ENCODE measurements at places on chromosomes 3 and 15.

DNA sequence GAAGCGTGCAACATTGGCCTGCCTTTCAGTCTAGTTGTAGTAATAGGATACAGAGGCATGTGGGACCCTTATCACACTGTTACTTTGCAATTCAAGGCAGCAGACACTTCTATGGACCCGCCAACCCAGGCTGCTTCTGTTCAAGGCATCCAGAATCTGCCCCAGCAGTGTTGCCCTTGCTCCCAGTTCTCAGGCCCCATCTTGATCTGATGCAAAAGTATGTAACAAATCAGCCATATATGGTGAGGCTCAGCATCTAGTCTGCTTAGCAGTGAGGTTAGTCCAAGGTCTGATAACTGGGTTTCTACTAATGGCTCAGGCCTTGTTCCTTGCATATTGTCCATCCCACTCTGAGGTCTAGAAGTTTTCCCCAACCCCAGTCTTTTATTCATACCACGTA is 17.9 kb downstream of the C2CD4B start:
- no peak for DNase-seq

GRCh38 chr15:62063825-62064635 is 2.7 kb upstream of the C2CD4A start:
- DNase-seq: no peak

DNA sequence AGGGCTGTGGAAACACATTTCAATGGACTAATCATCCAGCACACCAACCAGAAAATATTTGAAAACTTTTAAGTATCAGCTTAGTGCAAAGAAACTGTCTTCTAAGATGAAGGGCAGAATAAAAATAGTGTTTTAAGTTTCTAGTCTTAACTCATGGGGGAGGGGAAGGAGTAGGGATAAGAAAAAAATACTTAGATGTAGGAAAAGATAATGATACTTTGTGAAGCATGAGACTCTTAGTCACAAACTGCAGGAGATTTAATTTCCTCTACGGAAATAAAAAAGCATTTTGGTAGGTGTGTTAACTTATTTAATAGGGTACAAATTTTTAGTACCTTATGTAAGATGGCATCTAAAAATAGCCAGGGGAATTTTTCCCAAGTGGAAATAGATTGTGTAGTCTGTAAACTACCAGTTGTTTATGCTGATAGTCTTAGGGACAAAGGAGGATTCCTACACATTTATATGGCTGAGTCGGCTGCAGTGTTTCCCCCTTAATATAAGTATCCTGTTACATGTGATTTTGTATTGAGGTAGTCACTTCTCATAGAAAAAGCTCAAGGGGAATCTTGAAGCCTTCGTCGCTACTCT is 78.2 kb upstream of the GBE1 start:
- no peak for DNase-seq

GRCh38 chr3:81214631-81215030 is 546.8 kb downstream of the GBE1 start:
- DNase-seq: no peak

GRCh38 chr3:147191795-147192385 is 214.5 kb downstream of the ZIC4 start:
- DNase-seq: peak; percentile 51

DNA sequence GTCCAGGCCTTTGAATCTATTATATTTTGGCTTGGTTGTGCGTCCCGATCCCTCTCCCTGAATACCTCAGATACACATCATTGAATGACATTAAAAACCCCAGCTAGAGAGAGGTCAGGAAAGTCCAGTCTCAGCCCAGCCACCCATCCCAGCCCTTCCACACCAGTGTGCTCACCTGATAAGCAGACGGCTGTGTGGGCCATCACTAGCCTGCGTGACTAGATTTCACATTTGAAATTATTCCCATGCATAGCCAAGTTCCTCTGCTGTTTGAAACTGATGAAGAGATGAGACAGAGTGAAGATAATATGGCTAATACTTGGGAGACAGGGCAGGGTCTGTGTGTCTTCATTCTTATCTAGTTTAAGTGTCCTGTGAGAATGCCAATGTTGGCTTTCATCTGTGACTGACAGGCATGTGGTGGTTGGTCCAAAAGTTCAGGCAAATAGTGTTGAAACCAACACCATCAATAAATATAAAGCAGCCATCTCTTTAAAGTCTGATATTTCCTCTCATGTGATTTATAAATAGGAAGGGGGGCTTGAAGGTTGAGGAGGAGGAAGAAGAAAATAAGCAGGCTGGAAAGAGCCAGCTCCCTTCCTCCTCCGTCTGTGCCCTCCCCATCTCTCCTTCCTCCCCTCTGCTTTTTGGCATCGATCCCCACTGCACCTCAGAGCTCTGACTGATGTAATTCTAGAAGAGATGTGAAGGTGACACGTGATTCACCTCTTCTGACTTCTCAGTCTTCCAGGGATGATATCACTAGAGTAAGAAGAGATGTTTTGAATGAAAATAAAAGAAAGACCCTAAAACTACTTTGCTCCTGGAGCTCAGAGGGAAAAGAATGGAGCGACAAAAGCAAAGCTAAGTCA is 5.1 kb downstream of the FAM43A start:
- no peak for DNase-seq

- DNase-seq: no peak
Measured at GRCh38 chr15:70768257-70768883, 5.0 kb upstream of the UACA start.

GRCh38 chr3:89340408-89340807 is 233.0 kb downstream of the EPHA3 start:
- DNase-seq: no peak

DNA sequence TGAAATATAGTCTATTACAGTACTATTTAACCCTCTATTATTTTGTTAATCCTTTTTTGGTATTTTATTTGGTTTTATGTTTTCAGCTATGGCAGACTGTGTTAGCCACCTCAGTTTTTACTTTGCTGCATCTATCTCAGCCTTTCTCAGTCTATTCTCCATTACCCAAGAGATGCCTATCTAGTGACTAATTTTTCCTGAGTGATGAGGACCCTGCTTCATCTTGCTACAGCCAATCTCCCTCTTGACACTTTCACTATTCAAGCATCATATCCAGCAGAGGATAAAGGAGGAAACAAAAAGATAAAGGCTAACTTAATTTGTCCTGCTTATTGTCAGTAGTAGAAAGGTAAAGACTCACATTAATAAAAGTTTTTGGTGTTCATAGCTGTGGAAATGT is 141.8 kb upstream of the NECTIN3 start:
- no peak for DNase-seq

All from D341Med (cell line).